Activated CD4-positive, alpha-beta T cell treated with anti-CD3 and anti-CD28 coated beads for 4 hours (primary cell): ENCODE measurements at places on chromosomes 11 and 22.

DNA sequence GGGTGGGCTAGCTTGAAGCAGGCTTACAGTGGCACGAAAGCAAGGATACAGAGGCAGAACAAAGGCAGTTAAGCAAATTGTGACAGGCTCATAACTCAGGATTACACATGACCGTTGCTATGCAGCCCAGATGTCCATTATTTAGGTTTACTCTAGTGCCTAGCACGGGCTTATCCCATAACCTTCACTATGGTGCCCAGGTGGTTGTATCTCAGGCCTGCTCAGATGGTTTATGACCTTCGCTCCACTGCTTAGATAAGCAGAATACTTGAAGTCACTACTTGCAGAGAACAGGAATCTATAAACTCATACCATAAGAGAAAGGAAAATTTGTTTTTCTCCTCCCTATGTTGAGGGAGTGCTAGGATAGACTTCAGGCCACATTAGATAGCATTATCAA is 9.0 kb downstream of the OR6M1 start:
- DNase-seq: no peak

GRCh38 chr11:28242596-28242995 is 134.4 kb downstream of the METTL15 start:
- no peak for DNase-seq

DNA sequence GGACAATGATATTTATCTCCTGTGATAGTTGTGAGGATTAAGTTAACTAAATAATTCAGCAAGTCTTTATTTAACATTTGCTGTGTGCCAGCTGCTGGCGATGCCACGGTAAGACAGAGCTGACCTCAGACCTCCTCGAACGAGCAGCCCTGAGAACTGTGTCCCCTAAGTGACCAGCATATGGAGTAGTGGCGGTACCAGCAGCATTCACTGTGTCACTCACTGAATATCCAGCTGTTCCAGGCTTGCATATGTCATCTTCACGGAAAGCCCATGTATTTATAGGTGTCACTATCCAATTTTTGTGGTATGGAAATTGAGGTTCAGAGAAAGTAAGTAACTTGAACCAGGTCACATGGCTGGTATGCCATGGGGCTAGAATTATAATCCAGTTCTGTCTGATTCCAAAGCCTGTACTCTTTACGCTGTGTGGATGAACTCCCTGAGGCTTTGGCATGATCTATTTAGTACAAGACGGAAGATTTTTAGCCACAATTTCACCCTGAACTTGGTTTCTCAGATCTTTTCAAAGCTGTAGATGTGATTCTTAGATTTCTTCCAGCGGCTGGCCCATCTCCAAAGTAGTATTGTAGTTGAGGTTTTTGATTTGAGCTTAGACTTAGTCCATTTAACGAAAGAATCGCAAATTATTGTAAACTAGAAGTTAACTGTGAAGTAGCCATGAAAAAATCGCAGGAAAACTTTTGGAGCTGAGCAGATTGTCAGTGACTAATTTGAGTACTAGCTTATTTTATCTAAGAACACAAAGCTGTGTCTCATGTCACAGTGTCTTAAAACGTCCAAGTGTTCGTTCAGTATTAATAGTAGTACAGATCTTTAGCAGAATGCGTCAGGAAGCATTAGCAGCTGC is 49.4 kb upstream of the MYO18B start:
- DNase-seq: no peak

DNA sequence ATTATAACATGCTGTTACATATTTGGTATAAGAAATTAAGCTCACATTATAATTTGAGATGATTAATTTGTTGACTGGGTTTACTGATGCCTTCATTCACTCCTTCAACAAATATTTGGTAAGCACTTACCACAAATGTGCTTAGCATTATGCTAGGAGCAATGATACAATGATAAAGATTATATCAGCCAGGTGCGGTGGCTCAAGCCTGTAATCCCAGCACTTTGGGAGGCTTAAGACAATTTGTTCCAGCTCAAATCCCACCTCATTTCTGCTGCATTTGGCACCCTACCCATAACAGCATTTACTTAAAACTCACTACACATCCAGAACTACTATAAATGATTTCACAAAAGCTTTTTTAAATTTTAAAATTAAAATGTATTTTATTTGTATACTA is 1263.6 kb upstream of the RAG2 start:
- no peak for DNase-seq

GRCh38 chr11:8338138-8338537 is 74.5 kb upstream of the LMO1 start:
- DNase-seq: no peak

DNA sequence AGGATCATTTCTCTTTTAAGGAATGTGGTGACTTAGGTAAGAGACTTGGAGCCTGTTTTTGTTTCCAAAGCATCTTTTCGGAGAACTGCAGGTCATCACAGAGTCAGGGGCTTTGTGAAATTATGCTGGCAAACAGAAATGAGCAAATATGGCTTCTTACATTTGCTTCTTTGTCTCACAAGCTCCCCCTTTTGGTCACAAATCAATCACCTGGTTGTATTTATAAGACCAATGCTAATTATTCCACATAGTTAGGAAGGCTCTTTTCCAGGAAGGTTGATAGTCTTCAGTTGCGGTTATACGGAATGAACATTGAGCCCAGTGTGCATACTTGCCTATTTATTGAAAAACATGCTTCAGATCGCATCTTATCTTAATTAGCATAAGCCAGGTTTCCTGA is 34.6 kb upstream of the CEP126 start:
- no peak for DNase-seq

DNA sequence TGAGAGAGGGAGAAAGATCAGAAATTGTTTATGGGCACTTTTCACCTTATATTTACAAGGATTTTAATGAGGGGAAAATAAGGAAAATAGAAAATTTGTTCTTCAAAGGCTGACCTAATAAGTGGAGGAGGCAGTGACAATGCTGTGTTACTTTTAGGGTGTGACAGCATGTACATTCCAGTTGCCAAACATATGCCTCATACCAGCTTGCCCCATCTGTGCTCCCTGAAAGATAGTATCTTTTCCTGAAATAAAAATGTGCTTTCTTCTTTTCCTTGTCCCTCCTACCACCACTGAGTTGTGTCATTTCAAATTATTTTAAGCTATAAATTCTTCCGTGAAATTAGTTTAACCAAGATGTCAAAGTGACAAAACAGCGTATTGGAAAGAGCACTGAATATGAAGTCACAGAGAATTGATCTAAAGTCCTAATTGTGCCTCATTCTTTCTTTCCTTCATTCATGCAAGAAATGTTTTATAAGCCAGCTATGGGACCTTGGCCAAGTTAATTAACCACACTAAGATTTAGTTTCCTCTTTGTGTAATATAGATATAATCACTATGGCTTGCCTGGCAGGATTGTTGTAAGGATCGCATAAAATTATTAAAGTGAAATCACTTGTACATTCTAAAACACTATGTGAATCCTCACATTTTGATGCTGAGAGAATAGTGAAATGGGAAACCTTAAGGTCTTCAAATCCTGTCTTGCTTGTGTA is 1307.5 kb upstream of the TENM4 start:
- DNase-seq: no peak
